ENCODE measurements at places on chromosomes 1 and 21.

- DNase-seq = no peak
These were observed 13.8 kb upstream of the SIM2 start for GRCh38 chr21:36684957-36685714.

DNA sequence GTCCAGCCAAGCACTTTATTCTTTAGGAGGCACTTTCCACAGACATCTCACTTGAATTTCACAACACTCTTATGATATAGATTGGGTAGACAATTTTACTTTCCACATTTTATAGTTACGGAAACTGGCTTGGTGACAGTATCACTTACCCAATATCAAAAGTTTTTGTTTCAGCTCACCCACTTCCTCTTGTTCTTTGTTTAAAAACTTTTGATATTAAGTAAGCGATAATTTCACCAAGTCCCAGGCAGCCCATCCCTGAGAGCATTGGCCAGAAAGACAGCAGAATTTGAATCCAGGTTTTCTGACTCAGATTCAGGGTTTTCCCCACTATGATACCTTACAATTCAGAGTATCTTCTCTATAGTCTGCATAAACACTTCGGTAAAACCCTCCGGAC is 60.0 kb downstream of the LRIG2 start:
- DNase-seq = peak; percentile 58

DNA sequence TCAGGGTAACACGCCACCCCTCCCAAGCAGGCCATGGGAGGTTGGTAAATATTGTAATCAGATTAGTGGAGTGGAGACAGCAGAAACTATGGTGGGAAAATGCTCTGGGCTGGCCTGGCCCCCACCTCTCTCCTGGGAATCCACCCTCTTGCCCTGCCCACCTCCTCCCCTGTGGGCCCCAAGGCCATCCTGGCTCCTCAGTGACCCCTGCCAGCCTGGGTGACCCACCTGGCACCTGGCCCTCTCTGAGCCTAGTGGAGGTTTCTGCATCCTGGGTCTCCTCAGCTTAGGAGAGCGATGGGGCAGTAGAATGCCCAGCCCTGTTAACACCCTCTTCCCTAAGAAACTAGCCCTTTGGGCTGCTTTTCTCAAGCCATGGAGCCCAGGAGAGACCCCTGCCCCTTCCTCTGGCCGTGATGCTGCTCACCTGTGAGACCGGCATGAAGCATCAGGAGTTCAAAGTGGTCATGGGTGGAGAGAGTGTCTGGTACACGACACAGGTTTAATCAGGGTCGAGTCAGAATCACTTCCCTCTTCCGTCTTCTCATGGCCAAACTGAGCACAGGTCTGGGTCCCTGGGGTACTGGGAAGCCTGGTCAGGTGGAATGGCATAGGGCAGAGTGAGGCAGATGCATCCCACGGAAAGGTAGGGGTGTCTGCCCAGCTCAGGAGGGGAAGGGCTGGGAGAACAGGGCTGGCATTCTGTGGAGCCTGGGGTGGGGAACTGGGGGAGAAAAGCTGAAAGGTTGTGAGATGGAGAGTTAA is 10.7 kb upstream of the DMBX1 start:
- DNase-seq = no peak

- no peak for DNase-seq
These were observed 10.7 kb downstream of the KCNA10 start for GRCh38 chr1:110508028-110508940.

DNA sequence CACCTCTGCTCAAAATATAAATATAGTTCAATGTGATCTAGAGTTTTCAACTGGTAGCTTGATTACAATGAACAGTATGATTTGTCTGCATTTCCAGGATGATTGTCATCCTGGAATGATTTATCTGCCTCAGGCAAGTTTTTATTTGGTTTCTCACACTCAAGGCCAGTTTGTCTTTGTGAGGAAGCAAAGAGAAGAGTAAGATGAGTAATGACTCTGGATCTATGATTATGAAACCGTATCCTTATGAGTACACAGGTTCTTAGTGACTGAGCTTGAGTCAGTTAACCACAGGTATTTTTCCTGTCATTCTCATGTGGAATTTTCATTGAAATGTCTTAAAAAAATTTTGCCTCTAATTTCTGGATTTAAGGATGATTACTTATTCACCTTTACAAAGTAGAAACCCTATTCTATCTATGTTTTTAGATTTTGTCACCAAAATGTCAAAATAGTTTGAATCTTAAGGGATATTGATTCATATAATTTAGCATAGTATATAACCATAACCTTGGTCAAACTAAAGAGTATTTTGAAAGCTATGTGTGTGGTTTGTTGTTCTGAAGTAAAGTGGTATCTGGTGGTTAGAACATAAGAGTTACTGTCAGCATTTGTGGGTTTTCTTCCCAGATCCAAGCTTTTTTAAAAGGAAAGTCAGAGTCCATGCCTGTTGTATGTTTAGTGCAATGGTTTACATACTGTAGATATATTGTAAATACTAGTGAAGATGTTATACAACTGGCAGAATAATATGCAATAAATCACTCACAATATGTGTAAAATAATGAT is 145.0 kb downstream of the RASAL2 start:
- DNase-seq = no peak

Data from activated CD4-positive, alpha-beta T cell treated with anti-CD3 and anti-CD28 coated beads for 48 hours (primary cell).